Prostate gland (tissue), 2 donors: ENCODE measurements at places on chromosomes 2 and 18. TPM values are rescaled to one million over a fixed set of nuclear protein-coding genes. Genes with fewer than 3 reads are reported as not detected.

UBXN4 gene
- 74.3 TPM for total RNA-seq

CCDC148 gene
- total RNA-seq: 1.5 TPM

RNF125 gene
- 1.2 TPM for total RNA-seq

DNA sequence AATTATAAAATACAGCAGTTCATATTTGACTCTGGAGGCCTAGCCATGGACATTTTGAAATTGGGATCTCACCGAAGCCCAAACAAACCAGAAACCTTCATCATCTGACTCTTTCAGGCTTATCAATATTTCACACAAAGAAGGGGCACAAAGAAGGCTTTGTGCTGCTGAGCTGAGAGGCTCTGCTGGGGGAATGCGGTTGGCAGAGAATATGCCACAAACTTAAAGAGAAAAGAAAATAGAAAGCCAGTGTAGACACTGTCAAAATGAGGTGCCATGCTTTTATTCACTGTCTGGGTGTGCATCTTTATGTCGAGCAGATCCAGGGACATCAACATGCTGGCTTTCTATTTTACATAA is 162.6 kb downstream of the QPCT start:
- H3K27me3 ChIP-seq: no peaks in the 10 kb centered on the region
- no peak overlapping the region for H3K27ac ChIP-seq

GRCh38 chr2:191677646-191678436 is at the start of gene NABP1:
NABP1 (plus strand) TSS chr2:191678136; CDS start chr2:191678615, 479 bp downstream.
- peak within 1 kb of the TSS; percentile 94 for H3K27ac ChIP-seq
- H3K36me3 ChIP-seq: no peaks in the 10 kb centered on the region
- peak within 1 kb of the TSS; percentile 57 for H3K4me3 ChIP-seq
- no peaks in the 10 kb centered on the region for H3K4me1 ChIP-seq
- DNase-seq: peak; percentile 98

DNA sequence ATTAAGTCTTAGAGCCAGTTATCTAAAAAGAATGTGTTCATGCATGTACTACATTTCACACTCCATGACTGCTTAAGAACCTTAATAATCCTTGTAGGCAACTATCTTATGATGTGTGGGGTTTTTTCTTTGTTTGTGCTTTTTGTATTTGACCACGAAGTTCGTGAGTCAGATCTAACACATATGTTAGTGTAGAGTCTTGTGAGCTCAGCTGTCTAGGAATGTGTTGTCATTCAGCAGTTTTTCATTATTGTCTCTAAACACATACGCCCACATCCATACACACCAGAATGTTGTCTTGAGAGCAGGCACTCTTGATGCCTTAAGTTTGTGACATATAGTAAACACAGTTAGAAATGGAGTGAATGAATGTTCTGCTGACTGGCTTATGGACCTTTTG is 38.4 kb downstream of the CAB39 start:
- no peaks in the 10 kb centered on the region for H3K27me3 ChIP-seq
- DNase-seq: no peak
- no peaks in the 10 kb centered on the region for H3K4me1 ChIP-seq
- H3K4me3 ChIP-seq: no peak overlapping the region

- no peaks in the 10 kb centered on the region for H3K36me3 ChIP-seq
- no peak overlapping the region for H3K4me3 ChIP-seq
- H3K27ac ChIP-seq: no peak overlapping the region
- DNase-seq: no peak
Measured at GRCh38 chr2:27805180-27805579, 33.7 kb downstream of the MRPL33 start.
